Right hindlimb (tissue), 1 donor: ENCODE measurements at places on chromosomes 11 and 22.

DNA sequence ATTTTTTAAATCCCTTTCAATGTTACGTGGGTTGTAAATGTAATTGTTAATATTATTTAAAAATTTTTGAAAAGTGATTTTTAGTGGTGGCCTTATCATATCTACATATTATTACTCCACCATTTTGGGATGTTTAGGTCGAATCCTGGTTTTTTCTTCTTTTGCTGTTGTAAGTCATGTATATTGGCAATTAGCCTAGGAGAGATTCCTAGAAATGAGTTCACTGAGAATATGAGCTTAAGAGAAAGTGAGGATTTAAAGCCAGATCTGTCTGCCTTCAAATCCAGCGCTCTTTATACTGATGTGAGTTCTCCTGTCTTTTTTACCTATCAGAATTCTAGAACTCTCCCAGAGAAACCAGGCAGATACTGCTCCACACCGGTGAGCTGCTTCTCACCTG lies 56.1 kb downstream of the PTPRJ start:
- DNase-seq = no peak

GRCh38 chr11:2883979-2884815 lies 1.4 kb downstream of the CDKN1C start:
- DNase-seq = peak; percentile 70

DNA sequence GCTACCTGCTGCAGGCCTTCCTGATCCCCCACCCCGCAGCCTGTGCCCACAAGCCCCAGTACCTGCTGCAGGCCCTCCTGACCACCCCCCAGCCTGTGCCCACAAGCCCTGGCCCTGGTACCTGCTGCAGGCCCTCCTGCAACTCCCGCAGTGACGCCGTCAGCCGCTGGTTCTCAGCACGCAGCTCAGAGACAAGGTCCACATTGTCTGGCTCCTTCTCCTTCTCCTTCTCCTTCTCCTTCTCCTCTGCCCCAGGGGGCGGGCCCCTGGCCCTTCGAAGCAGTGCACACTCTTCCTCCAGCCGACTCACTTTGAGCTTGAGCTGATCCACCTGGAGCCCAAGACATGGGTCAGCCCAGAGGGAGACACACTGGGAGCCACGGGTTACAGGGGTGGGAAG lies 9.1 kb downstream of the CARD10 start:
- no peak for DNase-seq

- no peak for DNase-seq
These were observed 119.1 kb downstream of the CHST1 start for GRCh38 chr11:45546366-45546765.

GRCh38 chr11:26944866-26945664 lies 48.8 kb upstream of the FIBIN start:
- DNase-seq = no peak

GRCh38 chr22:50160947-50161346 lies 9.6 kb upstream of the PANX2 start:
- no peak for DNase-seq

- DNase-seq = peak; percentile 97
These were observed at the start of gene CBX6 for GRCh38 chr22:38872172-38872830. CBX6 (minus strand) TSS chr22:38872216; CDS start chr22:38872190, 26 bp downstream.

- peak; percentile 88 for DNase-seq
These were observed 34.4 kb upstream of the SUSD2 start for GRCh38 chr22:24146791-24147353.

DNA sequence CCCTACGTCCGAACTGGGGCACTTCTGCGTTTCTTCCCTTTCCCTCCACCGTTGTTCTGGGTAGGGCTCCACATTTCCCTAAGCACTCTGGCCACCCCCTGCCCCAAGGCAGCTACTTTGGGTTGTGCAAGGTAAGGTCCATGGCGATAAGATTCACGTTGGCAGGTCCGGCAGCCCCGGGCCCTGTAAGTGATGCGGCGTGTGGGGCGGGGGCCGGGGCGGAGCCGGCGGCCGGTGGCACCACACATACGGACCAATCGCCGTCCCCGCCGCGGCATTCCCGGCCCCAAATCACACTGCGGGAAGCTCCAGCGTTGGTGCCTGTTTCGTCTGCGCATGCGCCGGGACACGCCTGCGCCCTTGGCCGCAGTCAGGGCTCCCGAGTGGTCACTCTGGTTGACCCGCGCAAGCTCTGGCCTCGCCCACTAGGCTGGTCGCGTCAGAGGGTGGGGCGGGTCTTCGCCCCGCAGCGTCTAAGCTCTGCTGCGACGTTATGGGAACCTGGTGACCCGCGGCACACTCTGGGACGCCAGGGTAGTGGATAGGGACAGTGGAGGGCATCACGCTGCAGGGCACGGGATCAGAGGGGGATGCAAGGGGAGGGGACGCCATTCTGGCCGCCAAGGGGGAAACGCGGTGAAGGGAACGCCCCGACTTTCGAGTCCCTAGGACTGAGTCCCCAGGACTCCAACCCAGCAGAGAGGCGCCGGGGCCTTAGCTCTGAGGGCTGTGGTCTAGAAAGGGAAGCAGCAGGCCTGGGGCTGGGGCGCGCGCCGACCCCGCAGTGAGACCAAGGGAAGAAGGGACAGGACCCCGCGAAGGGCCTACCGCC lies 1.6 kb downstream of the FADS1 start:
- peak; percentile 95 for DNase-seq

DNA sequence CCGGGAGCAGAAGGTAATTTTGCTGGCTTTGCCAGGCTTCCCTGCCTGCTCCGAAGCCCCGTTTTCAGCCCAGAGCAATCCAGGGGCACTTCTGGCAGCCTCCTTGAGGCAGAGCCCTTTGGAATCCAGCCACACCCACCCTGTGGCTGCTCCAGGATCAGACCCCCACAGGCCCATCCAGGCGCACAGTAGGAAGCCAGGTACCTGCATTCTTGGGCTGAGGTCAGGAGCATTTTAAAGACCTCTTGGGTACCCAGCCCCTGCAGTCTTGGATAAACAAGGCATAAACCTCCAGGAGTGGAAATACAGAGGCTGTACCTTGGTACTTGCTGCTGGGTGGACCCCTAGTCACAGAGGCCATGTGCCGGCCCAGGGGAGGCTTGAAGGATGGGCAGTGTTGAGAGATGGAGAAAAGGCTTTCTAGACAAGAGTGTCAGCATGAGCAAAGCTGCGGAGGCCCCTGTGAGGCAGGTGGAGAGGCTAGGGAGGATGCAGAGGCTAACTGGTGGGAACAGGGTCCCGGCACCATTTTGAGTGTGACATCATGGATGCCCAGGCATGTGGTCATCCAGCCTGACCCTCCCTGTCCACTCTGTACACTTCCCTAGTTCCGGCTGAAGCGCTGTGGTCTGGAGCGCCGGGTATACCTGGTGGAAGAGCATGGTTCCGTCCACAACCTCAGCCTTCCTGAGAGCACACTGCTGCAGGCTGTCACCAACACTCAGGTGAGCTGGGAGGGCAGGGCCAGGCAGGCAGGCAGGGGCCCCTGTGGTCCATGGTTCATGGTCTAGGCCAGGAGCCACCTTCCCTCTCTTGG lies 3.9 kb downstream of the MUS81 start:
- peak; percentile 21 for DNase-seq

DNA sequence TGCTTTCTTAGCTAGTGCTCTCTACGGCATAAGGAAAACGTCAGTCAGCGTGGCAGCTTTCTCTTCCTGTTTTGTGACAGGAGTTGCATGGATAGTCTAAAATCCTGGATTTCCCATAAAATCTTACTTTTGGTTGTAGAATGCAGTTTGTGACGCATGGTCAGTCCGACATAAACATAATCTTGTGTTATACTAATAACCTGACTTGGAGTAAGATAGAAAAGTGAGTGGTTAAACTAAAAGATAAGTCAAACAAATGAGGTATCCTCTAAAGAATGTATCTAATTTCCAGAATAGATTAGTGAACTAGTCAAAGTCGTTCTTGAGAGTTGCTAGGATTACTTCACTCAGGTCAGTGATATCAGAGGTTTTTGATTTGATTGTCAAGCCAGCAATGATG lies 157.6 kb downstream of the PGR start:
- DNase-seq = no peak

GRCh38 chr11:83158357-83158786 lies 1.4 kb downstream of the PCF11 start:
- DNase-seq = no peak

DNA sequence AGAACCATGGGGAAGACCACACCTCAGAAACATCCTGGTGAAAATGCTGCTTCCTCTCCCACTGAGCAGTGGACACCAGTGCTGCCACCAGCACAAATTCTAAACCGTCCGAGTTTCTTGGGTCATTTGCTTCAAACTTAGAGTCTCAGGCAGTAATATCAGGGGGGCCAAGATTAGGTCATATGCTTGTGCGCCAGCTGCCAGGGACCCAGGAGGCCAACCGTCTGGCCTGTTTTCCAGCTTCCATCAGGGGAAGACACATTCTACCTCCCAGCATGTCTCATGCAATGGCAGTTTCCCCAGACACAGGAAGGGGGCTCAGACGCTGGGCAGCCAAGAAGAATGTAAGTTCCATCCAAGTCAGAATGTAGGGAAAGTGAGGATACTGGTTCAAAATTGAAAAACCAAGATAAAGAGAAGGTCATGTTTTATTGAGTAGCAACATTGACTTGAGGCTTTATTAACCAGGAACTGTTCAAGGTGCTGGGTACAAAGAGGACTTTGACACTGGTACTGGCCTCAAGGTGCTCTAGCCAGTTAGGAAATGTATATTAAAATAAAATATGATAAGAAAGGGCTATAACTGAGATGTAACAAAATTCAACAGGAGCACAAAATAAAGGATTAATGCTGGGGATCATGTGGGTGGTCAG lies 59.7 kb upstream of the EED start:
- no peak for DNase-seq

- DNase-seq = peak; percentile 95
These were observed 18.1 kb upstream of the SCGB1A1 start for GRCh38 chr11:62400760-62401159.

DNA sequence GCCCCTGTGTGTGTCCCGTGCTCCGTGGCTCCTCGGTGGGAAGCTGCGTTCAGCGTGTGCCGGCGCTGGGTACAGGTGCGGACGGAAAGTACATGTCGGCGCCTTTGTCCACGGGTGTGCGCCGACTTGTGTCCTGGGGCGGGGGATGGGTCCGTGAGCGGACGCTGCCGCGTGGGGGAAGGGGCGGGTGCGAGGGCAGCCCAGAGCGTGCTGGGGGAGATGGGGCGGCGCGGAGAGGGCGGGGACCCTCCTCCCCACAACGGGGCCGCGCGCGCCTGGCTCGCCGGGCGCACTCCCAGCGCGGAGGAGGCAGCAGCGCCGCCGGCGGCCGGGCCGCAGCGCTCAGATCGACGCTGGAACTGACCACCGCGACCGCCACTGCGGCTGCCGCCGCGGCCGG lies 33.6 kb upstream of the RELT start:
- DNase-seq = no peak

- no peak for DNase-seq
These were observed 11.9 kb downstream of the TTLL12 start for GRCh38 chr22:43174941-43175531.

DNA sequence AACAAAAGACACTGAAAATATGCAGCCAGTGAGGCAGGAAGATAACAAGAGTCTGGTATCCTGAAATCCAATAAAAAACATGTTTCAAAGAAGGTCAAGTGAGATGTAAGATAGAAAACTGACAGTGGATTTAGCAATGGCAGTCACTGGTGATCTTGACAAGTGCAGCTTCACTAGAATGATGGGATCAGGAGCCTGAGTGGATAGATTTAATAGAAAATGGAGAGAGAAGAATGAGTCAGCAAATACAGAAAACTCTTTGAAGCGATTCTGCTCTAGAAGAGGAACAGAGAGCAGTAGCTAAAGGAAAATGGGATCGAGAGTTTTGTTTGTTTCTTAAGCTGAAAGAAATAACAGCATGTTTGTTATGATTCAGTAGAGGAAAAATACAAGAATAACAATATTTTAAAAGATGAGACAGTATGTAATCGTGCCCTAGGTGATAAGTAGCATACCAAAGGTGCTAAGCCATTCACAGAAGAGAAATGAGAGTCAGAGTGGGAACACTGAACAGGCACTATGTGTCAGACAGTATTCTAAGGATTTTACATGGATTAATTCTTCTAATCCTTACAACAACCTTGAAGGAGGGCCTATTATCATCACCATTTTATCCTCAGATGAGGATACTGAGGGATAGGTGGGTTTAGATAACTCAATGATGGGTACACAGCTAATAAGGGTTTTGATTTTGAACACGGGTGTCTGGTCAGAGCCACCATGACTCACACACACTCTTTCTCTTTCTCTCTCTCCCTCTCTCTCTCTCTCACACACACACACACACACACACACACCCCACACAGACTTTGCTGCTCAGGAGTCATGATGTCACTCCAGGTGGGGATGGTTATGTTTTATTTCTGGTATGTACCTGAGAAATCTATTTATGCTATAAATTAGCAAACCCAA lies 36.3 kb downstream of the MRE11 start:
- no peak for DNase-seq

- DNase-seq = no peak
These were observed 40.8 kb downstream of the APOL1 start for GRCh38 chr22:36293606-36294292.

DNA sequence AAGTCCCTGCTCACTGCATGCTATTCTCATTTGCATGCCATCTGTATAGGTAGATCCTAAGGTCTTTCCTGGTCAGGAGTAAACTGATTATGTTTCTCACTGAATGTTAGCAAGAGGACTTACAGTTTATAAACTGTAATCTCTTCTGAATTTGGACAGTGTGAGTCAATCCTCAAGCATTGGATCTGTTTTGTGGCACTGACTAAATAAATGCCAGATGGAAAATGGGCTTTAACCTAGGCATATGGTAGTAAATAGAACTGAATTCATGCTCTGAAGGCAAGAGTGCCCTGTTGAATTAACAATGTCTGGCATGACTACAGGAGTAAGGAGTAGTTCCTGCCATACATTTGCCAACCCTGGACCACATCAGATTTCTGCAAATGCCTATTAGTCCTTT lies 11.4 kb downstream of the FAM181B start:
- no peak for DNase-seq

DNA sequence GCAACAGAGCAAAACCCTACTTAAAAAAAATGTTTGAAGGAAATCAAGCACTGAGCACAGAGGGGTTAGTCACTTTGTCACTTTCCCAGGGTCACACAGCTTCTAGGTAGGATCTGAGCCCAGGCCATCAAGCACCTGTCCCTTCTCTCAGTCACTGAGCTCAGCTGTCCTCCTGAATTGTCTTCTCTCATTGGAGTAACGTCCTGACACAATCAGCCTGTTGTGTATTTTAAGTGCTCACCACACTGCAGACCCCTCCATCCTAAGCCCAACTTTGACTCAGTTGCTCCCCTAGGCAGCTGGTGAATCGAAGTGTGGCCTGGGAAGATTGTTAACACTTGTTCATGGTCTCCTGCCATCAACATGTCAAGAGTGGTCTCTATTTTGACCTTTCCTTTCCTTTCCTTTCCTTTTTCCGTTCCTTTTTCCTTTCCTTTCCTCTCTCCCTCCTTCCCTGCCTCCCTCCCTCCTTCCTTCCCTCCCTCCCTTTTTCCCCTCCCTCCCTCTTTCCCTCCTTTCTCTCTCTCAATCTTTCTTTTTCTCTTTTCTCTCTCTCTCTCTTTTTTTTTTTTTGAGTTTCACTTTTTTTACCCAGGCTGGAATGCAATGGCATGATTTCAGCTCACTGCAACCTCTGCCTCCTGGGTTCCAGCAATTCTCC lies 76.1 kb downstream of the PIWIL3 start:
- no peak for DNase-seq

GRCh38 chr11:19259487-19260345 lies 19.0 kb upstream of the E2F8 start:
- DNase-seq = peak; percentile 43

GRCh38 chr11:9516113-9516512 lies 55.3 kb downstream of the ZNF143 start:
- no peak for DNase-seq

GRCh38 chr11:9139628-9140357 lies 48.4 kb upstream of the SCUBE2 start:
- no peak for DNase-seq
